ENCODE measurements at places on chromosomes 6 and 20.

DNA sequence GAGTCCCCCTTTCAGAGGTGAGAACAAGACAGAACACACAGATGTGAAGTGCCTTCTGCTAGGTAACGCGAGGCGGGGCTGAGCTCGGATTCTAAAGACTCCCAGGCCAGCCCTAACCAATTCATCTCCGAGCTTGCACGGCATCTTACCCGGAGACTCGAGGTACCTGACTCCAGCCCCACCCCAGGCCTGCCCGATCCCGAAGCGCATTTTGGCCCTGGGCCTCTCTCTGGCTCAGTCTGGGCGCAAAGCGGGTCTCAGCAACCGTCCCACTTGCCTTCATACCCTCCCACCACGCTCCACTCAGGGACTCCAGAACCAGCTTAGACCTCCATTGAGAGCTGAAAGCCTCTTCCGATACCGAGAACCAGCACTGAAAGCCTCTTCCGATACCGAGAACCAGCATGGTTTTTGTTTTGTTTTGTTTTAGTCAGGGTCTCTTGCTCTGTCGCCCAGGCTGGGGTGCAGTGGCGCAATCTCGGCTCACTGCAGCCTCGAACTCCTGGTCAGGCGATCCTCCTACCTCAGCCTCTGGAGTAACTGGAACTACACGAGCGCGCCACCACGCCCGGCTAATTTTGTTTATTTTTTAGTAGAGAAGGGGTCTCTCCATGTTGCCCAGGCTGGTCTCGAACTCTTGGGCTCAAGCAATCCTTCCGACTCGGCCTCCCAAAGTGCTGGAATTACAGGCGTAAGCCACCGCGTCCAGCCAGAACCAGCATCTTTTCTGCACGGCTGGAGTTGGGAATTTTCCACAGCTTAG is 557 bp upstream of the DYNLRB1 start:
- peaks cover 3% of the 10 kb centered on the region for H3K4me1 ChIP-seq
- H3K36me3 ChIP-seq, result no peaks in the 10 kb centered on the region
- peak overlapping the region; percentile 63 for H3K4me3 ChIP-seq
- H3K27ac ChIP-seq, result peak overlapping the region; percentile 92

DNA sequence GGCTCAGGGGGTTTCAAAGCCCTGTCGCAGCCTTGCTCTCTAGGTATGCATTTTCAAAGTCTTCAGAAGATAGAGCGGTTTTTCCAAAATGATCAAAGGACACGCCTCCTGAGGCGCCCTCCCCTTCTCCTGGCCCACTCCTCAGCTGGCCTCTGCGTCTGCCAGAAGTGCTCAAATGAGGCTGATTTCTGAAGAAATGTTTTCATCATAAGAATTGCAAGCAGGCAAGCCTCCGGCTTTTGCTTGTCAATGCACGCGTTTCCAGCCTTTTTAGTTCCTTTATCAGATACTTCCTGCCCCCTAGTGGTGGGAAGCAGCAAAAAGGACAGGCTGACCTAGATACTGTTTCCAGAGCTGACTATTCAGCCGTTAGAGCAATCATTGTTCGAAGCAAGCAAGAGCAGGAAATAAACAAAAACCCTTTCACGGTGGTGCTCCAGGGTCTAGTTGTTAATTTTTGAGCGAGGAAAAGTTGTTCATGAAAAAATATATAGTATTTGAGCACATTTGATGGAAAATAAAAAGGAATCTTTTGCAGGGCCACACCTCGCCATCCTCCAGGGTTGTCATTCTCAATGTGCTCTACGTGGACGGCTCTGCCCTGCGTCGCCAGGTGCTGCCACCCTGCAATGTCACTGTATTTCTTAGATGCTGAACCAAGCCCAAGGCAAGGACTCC is 93.4 kb upstream of the ASF1A start:
- no peaks in the 10 kb centered on the region for H3K27me3 ChIP-seq
- no peaks in the 10 kb centered on the region for H3K36me3 ChIP-seq
- DNase-seq, result peak; percentile 92
- H3K4me3 ChIP-seq, result no peak overlapping the region
- H3K4me1 ChIP-seq, result no peaks in the 10 kb centered on the region
- no peak overlapping the region for H3K27ac ChIP-seq

DNA sequence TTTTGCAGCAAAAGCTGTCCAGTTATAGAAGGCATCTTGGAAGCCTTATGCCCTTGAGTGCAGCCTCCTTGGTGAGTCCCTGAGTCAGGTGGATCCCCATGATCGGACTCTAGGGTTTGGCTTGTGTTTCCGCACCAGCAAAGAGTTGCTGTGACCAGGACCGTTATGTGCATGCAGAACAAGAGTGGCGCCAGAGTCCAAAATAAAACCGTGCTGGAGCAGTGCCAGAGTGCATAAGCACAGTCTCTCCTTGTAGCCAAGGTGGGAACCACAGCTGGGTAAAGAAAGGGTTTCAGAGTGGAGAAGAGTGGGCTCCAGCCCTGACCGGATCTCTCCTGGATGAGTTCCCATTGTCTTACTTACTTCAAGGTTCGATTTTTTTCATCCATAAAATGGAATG is 58.6 kb downstream of the FOXA2 start:
- no peak overlapping the region for H3K4me3 ChIP-seq
- no peak for DNase-seq
- H3K36me3 ChIP-seq, result no peaks in the 10 kb centered on the region
- no peak overlapping the region for H3K27ac ChIP-seq
- no peaks in the 10 kb centered on the region for H3K27me3 ChIP-seq

GRCh38 chr20:45095805-45096238 is 5.1 kb downstream of the KCNS1 start:
- no peak overlapping the region for H3K4me3 ChIP-seq
- no peaks in the 10 kb centered on the region for H3K36me3 ChIP-seq
- no peaks in the 10 kb centered on the region for H3K4me1 ChIP-seq
- peaks cover 11% of the 10 kb centered on the region for H3K27me3 ChIP-seq

- no peaks in the 10 kb centered on the region for H3K36me3 ChIP-seq
- peak overlapping the region; percentile 78 for H3K4me3 ChIP-seq
- no peaks in the 10 kb centered on the region for H3K4me1 ChIP-seq
- H3K27me3 ChIP-seq, result no peaks in the 10 kb centered on the region
- peak overlapping the region; percentile 72 for H3K27ac ChIP-seq
- DNase-seq, result peak; percentile 6
These were observed 644 bp downstream of the RBL1 start for GRCh38 chr20:37095108-37095598.

- H3K27me3 ChIP-seq, result peaks cover 11% of the 10 kb centered on the region
- DNase-seq, result no peak
- H3K36me3 ChIP-seq, result no peaks in the 10 kb centered on the region
- H3K27ac ChIP-seq, result no peak overlapping the region
- no peaks in the 10 kb centered on the region for H3K4me1 ChIP-seq
- H3K4me3 ChIP-seq, result no peak overlapping the region
These were observed 118.1 kb downstream of the VEGFA start for GRCh38 chr6:43887906-43888683.

GRCh38 chr6:142612956-142613355 is 311.1 kb downstream of the ADGRG6 start:
- no peaks in the 10 kb centered on the region for H3K27me3 ChIP-seq
- H3K27ac ChIP-seq, result no peak overlapping the region
- no peaks in the 10 kb centered on the region for H3K36me3 ChIP-seq
- no peak overlapping the region for H3K4me3 ChIP-seq

DNA sequence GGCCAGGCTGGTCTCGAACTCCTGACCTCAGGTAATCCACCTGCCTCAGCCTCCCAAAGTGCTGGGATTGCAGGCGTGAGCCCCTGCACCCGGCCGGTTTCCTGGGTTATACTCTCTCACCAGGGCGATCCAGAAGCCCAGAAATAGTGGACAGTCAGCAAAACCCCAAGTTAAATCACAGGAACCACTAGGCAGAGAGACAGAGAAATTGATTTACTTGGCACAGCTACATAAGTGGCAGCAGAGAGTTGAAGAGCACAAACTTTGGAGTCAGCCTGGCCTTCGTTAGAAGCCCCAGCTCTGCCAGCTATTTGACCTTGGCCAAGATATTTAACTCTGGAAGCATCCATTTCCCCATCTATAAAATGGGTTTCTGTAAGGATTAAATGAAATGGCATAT is 32.7 kb downstream of the MTRES1 start:
- no peak overlapping the region for H3K27ac ChIP-seq
- DNase-seq, result no peak

GRCh38 chr20:9616455-9616805 is 102.0 kb downstream of the LAMP5 start:
- H3K4me1 ChIP-seq, result no peaks in the 10 kb centered on the region
- no peak for DNase-seq
- H3K27me3 ChIP-seq, result no peaks in the 10 kb centered on the region
- H3K36me3 ChIP-seq, result no peaks in the 10 kb centered on the region

GRCh38 chr6:78476561-78476960 is 390.8 kb upstream of the IRAK1BP1 start:
- no peak for DNase-seq
- no peaks in the 10 kb centered on the region for H3K36me3 ChIP-seq
- H3K27me3 ChIP-seq, result no peaks in the 10 kb centered on the region
- no peak overlapping the region for H3K27ac ChIP-seq

DNA sequence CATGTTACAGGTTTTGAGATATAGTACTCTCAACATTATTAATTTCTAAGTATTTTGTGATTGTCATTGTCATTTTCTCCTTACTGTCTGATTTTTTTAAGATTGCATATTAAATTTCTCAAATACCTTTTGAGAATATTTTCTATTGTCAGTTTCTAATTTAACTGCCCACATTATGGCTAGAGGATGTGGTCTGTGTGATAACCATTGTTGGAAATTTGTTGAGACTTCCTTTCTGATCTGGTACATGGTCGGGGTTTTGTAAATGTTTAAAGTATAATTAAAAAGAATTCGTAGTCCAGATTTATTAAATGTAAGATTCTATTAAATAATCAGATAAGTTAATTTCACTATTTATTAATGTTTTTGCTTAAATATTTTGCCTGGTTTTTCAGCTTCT is 60.1 kb downstream of the SLX4IP start:
- no peaks in the 10 kb centered on the region for H3K36me3 ChIP-seq
- no peak for DNase-seq
- H3K27ac ChIP-seq, result no peak overlapping the region
- H3K4me3 ChIP-seq, result no peak overlapping the region
- no peaks in the 10 kb centered on the region for H3K4me1 ChIP-seq
- H3K27me3 ChIP-seq, result no peaks in the 10 kb centered on the region

DNA sequence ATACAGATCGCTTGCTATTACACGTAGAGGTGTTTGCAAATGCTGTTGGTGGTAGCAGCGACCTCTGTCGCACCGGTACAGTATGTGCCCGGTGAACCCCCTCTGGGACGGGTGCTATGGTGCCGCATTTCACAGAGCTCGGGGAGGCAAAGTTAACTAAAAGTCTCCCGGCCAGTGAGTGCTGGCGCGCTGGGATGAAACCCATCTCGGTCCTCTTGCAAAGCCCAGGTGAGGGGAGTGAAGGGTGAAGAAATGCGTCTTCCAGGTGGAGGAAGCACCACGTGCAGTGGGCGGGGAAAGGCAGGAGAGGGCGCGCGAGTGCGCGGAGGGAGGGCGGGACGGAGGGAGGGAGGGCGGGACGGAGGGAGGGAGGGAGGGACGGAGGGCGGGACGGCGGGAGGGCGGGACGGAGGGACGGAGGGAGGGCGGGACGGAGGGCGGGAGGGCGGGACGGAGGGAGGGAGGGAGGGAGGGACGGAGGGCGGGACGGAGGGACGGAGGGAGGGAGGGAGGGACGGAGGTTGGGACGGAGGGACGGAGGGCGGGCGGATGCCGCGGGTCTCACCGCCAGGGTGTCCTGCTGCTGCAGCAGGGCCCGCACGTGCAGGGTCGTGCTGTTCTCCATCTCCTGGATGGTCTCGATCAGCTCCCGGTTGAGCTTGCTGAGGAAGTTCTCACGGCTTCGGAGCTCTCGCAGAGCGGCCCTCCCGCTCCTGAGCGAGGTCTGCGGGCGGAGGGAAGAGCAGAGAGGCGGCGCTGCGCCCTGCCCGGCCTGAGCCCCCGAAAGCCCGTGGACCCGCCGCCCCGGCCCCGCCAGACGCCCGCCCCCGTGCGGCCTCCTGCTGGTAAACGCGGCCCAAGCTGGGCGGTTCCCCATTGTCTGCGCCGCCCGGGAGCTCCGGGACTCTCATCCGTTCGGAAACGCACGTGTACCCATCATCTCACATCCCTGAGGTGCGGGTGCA is 11.7 kb downstream of the C20orf96 start:
- H3K4me3 ChIP-seq, result no peak overlapping the region
- DNase-seq, result no peak
- H3K4me1 ChIP-seq, result no peaks in the 10 kb centered on the region
- H3K36me3 ChIP-seq, result no peaks in the 10 kb centered on the region

DNA sequence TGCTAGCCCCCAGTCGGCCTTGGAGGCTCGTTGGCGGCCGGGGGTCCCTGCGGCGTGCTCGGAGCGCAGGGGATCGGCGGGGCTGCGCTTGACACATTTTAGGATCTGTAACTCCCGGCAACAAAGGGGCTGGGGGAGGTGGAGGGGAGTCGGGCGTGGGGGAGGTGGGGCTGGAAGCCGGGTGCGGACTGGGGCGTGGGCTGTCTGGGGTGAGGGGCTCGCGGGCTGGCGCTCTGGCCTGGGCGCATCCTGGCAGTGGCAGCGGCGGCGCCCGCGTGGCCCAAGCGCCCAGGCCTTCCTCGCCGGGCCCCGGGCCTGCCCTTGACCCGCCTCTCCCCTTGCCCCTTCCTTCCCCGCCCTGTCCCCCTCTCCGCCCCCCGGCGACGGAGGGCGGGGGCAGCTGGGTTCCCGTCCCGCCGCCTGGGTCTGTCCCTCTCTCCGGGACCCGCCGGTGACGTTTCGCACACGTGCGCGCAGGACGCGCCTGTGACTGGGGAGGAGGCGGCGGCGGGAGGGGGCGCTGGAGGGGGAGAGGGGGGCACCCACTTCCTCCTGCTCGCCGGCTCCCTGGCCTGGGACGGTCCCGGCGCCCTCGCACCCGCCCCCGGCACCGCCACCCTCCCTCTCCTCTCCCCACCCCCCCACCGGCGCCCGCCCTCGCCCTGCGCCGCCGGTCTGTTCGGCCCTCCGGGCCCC is 1.5 kb downstream of the E2F3 start:
- H3K27me3 ChIP-seq, result no peaks in the 10 kb centered on the region
- H3K4me3 ChIP-seq, result peak overlapping the region; percentile 60
- H3K36me3 ChIP-seq, result peaks cover 2% of the 10 kb centered on the region
- peak; percentile 69 for DNase-seq
- H3K4me1 ChIP-seq, result no peaks in the 10 kb centered on the region

DNA sequence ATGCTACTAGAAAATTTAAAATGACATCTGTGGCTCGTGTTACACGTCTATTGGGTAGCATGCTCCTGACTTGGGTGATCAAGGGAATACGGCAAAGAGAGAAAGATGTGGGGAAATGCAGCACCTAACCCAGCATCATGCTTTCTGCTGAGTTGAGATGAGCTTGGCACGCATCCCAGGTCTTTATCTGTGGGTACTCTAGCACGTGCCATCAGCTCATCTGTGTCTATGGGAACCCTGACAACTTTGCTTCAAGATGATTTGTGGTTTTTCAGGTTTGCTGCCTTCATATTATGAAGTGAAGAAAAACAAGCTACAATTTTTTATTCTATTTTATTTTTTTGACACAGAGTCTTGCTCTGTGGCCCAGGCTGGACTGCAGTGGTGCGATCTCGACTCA is 21.0 kb downstream of the RNASET2 start:
- no peak overlapping the region for H3K27ac ChIP-seq
- no peaks in the 10 kb centered on the region for H3K4me1 ChIP-seq
- no peak for DNase-seq
- H3K27me3 ChIP-seq, result no peaks in the 10 kb centered on the region
- no peaks in the 10 kb centered on the region for H3K36me3 ChIP-seq
- H3K4me3 ChIP-seq, result no peak overlapping the region

- no peaks in the 10 kb centered on the region for H3K4me1 ChIP-seq
- H3K27ac ChIP-seq, result no peak overlapping the region
- no peaks in the 10 kb centered on the region for H3K36me3 ChIP-seq
- H3K4me3 ChIP-seq, result no peak overlapping the region
These were observed 3.1 kb downstream of the CD93 start for GRCh38 chr20:23082846-23083552.

GRCh38 chr6:148414836-148415235 is 72.2 kb downstream of the SASH1 start:
- no peaks in the 10 kb centered on the region for H3K27me3 ChIP-seq
- peak; percentile 88 for DNase-seq
- H3K4me3 ChIP-seq, result no peak overlapping the region
- no peaks in the 10 kb centered on the region for H3K36me3 ChIP-seq
- no peak overlapping the region for H3K27ac ChIP-seq
